ENCODE measurements at places on chromosomes 3 and 15.

DNA sequence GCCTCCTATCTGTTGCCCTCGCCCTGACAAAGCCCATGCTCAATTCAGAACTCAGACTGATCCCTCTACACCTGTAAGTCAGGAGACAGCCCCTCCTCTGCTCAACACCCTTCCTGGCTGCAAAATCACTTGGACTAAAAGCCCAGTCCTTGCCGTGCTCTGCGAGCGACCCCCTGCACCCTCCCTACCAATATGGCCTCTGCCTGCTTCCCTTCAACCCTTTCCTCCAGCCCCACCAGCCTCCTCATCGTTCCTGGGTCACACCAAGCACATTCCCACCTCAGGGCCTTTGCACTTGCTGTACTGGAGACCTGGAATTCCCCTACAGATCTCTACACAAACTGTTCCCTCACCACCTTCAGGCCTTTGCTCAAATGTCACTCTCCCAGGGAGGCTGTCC is 5.2 kb upstream of the SSUH2 start:
- no peak for DNase-seq

DNA sequence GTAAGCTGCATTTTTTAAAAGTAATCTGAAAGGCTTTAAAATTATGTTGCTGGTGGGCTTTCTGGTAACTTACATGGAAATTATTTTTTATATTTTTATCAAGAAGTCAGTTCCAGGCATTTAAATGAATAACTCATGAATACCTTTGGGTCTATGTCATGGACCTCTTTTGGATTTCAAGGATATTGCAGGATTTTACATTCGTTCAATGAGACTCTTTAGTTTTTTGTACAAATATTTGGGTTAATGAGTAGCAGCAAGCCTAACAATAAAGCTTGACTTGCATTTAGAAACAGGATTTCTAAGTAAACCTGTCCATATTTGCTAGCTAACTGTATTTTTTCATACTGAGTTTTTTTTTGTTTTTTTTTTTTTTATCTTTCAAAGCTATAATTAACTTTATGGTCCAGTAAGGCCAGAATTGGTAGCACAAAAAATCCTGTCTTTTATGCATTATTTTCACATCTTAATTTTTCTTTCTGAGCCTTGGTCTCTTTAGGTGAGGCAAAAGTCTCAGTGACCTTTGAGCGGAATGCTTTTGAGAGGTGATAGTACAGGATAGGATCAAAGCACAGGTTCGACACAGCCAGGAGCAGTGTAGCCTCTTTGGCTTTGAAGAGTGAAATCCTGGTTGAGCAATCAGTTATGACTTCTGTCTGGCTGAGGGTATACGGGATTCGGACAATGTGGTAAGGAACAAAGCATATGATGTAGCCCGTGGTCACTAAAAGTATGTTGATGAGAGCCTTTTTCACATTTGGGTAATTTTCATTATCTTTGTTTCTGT is 4.8 kb downstream of the GPR171 start:
- DNase-seq, result no peak

GRCh38 chr15:60021589-60022378 is 17.7 kb downstream of the FOXB1 start:
- DNase-seq, result no peak

DNA sequence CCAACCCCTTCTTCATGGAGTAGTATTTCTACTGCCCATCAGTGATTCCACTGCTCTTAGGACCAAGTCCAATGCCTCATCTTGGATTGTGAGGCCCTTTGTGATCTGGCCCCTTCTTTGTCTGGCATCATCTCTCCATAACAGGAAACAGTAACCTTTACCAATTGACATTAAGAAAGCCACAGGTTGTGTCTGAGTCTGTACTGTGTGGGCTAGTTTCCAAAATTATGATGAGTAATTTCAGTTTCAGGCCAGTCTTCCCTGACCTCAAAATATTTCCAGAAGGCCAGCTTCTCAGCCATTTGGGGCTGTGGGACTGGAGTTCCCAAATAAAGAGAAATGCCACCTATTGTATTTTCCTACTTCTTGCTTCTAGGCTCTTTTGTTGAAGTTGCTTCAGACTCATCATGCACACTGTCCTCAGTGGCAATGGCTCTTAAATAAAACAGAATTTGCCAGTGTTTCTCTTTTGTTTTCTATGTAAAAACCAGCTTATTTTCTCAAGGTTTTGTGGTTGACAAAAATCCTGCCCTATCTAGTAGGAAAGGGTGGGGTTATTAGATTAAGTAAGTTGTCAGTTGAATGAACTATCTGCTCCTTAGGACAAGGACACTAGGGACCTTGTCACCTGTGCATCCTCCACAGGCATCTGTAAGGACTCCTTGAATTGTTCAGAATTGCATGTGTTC is 47.0 kb upstream of the ACKR4 start:
- DNase-seq, result no peak

DNA sequence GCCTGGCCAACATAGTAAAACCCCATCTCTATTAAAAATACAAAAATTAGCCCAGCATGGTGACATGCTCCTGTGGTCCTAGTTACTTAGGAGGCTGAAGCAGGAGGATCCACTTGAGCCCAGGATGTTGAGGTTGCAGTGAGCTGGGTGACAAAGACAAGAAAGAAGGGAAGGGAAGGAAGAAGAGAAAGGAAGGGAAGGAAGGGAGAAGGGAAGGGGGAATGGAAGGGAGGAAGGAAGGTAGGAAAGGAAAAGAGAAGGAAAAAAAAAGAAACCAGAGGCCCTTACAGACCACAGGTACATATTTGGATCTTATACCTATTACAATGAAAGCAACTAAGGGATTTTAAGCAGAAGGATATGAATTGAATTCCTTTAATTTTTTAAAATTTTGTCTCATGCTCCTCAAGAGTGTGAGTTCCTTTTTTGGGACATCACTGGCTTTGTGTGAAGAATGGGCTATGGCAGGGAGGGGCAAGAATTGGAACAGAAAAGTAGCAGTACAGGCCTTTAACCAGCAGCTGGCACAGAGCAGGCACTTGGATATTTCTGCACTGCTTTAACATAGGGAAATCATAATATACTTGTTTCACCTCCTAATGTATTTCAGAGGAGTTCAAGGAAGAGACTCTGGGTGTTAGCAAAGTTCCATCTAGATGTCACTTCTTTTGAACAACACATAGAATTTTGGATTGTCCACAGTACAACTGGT is 7.9 kb downstream of the RAB27A start:
- DNase-seq, result no peak

- no peak for DNase-seq
These were observed 131.5 kb downstream of the FNDC3B start for GRCh38 chr3:172170841-172171240.

DNA sequence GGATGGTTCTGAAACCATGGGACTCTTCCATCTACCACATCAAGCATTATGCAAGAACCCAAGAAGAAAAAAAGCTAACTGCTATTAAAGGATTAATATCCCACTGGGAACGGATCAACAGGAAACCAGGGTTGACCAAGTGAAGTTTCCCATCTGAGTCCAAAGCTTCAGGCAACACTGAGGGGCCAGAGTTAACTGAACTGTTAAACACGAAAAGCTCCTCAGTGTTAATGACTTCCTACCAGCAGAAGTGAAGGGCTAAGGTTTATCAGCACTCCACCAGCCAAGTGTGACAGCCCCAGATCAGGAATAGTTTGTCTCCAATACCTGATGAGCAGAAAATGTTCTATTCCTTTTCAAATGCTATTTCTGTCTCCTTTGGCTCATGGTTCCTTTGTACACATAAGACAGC is 36.7 kb downstream of the PTPN9 start:
- no peak for DNase-seq

DNA sequence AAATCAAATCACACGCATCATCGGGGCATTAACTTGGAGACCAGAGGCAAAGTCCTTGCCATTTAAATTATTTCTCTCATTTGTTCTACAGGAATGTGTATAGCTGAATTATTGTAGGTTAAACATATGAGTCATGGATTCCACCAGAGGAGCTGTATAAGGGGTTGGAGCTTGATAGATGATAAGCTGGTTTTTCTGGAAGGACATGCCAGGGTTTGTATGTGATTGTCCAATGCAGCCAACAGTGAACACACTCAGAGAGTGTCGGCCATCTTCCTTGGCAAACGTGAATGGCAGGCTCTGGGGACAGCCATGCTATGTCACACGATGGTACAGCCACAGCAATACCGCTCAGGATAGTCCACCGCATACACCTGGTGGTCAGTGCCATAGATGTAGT is 25.1 kb downstream of the SSUH2 start:
- DNase-seq, result no peak

GRCh38 chr3:140186421-140186920 is 251.5 kb downstream of the CLSTN2 start:
- DNase-seq, result no peak

- DNase-seq, result no peak
These were observed 515.2 kb upstream of the CCDC54 start for GRCh38 chr3:106862067-106862466.
